Brain pericyte (primary cell): ENCODE measurements at places on chromosomes 1 and 21.

- DNase-seq = no peak
Measured at GRCh38 chr1:179230721-179231120, 1.2 kb upstream of the ABL2 start.

DNA sequence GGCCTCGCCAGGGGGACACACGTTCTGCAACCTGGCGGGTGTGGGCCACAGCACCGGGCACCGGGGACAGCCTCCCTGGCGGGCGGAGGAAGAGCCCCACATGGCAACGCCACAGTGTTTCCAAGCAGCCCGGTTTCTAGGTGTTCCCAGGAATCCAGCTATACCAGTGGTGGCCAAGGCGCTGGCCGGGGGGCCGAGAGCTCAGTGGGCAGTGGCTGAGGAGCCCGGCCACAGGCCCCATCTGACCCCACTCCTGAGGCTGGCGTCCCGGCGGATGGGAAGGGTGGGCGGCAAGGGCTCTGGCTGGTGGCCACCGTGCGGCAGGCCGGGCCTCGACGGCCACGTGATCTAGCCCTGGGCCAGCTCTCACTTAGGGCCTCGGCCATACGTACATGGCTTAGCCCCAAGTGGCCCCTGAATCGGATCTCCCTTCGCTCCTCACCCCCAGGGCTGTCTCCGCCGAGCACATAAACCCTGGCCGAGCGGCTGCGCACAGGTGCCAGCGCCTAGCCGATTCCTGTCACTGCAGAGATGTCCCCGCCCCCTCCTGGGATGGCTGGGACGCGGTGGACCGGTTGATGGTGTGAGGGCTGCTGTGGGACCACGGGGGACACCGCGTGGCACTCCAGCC, 68.7 kb downstream of the MORN1 start:
- no peak for DNase-seq

GRCh38 chr21:26148071-26148839, 22.3 kb downstream of the APP start:
- no peak for DNase-seq

DNA sequence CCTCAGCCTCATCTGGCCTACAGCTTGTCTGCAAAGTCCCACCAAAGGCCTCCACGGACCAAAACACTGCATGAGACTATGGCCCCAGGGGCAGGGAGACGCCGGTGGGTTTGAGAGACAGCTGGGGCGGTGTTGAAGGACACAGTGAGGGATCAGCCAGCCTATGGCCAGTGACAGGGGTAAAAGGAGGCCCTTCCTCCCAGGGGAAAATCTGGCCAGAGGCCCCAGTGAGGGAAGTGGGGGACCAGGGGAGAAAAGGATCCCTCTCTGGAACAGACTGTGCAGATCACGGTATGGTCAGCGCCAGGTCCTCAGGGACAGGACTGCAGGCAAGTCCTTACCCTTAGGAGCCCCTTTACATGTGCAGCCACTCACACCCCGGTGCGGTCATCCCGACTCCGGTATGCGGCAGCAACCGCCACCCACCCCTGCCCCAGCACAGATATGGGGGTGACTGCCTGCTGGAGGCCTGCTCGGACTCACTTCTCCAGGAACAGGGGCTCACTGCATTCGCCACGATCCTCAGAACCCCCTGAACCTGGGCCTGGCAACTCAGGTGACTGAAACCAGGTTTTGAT, 1.3 kb downstream of the CERS2 start:
- DNase-seq = no peak

- DNase-seq = no peak
Measured at GRCh38 chr1:60924165-60924564, 158.2 kb upstream of the NFIA start.

DNA sequence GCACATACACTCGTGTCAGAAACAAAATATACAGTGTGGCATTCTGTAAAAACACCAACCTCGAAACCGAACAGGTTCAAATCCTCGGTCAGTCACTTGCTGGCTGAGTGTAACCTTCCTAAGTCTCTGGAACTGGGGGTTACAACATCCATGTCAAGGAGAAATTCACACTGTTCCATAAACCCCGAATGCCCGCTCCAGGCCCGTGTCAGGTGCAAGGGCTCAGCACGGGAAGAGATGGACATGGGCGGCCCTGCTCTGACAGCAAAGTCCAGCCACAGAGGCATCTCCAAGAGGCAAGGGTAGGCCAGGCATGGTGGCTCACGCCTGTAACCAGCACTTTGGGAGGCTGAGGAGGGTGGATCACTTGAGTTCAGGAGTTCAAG, 79.5 kb downstream of the SLC66A1 start:
- no peak for DNase-seq

GRCh38 chr1:155166471-155167165, 6.5 kb downstream of the KRTCAP2 start:
- DNase-seq = no peak

DNA sequence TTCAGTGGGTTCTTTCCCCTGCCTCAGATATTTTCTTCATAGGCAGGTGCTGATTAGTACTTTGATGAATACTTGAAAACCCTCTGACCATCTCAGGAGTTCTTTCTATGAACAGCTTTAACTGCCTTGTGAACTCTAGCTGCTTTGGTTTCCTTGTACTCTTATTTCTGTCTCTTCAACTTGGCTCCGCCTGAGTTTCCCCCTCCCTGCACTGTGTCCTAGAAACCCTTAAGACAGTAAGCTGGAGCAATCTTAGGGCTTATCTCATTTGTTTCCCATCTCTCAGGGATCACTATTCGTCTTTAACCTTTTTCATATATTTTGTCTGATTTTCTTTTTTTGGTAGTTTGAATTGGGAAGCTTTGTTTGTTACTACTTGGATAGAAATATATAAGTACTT, 99.1 kb downstream of the PKN2 start:
- no peak for DNase-seq

DNA sequence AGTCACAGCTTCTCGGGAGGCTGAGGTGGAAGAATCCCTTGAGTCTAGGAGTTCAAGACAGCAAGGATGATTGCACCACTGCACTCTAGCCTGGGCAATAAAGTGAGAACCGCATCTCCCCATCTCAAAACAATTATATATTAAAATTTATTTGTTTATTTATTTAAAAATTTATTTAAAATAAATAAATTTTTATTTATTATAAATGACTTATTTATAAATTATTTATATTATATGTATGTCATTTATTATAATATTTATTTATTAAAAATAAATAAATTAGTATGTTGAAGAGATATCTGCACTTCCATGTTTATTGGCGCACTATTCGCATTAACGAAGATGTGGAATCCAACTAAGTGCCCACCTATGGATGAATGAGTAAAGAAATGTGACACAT, 683.2 kb upstream of the BRINP3 start:
- no peak for DNase-seq

- DNase-seq = no peak
Measured at GRCh38 chr1:43121256-43121900, 50.7 kb downstream of the EBNA1BP2 start.

- DNase-seq = no peak
Measured at GRCh38 chr1:219413536-219413935, 199.4 kb downstream of the ZC3H11B start.
